ENCODE measurements at places on chromosomes 1 and 21.
A peak's percentile ranks its signal among the peaks of the same experiment; 100 is the strongest.

- no peak for DNase-seq
These were observed 517.6 kb downstream of the PTPRU start for GRCh38 chr1:29753771-29754572.

DNA sequence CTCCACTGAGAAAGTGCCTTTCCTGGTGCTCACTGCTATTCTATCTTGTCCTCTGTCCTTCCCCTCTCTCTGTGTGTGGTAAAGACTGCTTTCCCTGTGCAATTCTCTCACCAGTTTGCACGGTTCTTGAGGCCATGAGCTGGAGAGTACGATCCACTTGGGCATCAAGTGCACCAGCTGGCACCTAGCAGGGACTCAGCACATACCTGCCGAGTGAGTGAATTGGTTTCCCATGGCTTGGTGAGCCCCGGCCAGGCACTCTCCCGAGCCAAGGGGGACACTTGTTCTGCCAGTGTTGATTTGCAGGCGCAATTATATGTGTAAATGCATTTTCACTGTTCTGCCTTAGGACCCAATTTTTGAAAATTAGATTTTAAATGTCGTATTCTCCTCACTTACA, 313.5 kb downstream of the DISC1 start:
- no peak for DNase-seq

DNA sequence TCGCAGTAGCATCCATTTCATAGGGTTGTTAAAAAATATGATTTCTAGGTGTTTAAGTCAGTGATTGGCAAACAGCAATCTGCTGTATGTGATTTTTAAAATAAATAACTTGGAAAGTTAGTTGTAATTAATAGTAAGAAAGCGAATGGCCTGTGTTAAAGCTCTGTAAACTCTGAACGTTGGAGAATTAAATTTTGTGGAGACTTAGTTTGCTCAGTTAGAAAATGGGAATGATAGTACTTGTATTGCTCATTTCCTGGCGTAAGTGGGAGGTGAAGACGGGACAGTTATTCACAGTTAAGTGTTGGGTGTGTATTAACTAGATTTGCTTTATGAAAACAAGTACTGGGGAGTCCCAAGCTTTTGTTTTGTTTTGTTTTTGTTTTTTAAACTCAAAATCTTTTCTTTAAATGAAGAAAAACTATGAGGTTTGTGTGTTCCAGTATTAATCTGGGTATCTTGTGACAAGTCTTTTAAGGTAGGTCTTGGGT, 995 bp downstream of the CACYBP start:
- peak; percentile 26 for DNase-seq

GRCh38 chr1:65207317-65207716, 59.3 kb downstream of the AK4 start:
- peak; percentile 55 for DNase-seq

- DNase-seq, result no peak
These were observed 185.4 kb downstream of the SEC16B start for GRCh38 chr1:177784409-177784808.

- peak; percentile 15 for DNase-seq
These were observed 1027.3 kb downstream of the KCNT2 start for GRCh38 chr1:195580988-195581387.

GRCh38 chr1:44251989-44252671, 38.9 kb downstream of the DMAP1 start:
- no peak for DNase-seq

GRCh38 chr1:80869299-80869698, 931.4 kb upstream of the ADGRL2 start:
- DNase-seq, result no peak

- DNase-seq, result no peak
These were observed 40.6 kb upstream of the GREM2 start for GRCh38 chr1:240652549-240652948.

- DNase-seq, result no peak
These were observed 61.3 kb downstream of the BCAR3 start for GRCh38 chr1:93620172-93620840.

GRCh38 chr1:214516434-214517326, 34.7 kb downstream of the PTPN14 start:
- no peak for DNase-seq

GRCh38 chr1:204920967-204921366, 50.3 kb downstream of the NFASC start:
- no peak for DNase-seq

- DNase-seq, result no peak
These were observed 84.7 kb downstream of the BRINP2 start for GRCh38 chr1:177255411-177255810.

- peak; percentile 16 for DNase-seq
These were observed 179.2 kb downstream of the ATG4C start for GRCh38 chr1:62962901-62963776.

Measured in Kasumi-1 (cell line).